ENCODE measurements at places on chromosomes 6 and 20. TPM values are rescaled to one million over a fixed set of nuclear protein-coding genes. Genes with fewer than 3 reads are reported as not detected.
A peak's percentile ranks its signal among the peaks of the same experiment; 100 is the strongest.

PLCB4 gene
- not detected for total RNA-seq

PRL gene
- total RNA-seq: not detected

HCRTR2 gene
- not detected for total RNA-seq

KCNK16 gene
- total RNA-seq: not detected

XKR7 gene
- not detected for total RNA-seq

DNA sequence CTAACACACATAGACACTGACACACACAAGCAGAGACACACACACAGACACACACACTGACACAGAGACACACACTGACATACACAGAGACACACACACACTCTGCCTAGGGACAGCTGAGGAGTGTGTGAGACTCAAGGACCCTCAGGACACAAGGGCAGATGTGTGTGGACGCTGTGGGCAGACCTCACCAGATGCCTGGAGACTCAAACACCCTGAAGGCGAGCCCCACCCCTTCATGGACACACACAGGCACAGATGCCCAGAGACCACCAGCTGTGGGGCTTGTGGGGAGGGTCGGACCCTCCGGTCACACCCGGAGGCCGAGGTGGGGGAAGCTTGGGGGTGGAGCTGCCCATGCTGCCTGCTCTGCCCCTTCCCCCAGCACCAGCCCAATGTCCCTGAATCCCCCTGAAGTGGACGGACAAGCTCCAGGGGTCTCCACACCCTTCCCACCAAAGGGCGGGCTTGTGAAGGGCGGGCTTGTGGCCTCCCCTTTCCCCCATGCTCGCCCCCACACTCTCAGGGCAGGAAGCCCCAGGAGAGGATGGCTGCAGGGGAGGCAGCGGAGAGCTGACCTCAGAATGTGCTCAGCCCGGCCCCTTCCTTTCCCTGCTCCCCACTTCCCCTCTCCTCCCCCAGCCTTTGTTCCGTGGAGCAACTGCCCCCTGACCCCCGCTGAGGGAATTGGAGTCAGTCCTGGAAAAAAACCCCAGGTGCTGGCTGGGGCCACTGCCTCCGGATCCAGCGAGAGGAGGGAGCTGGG, 13.9 kb upstream of the ABHD16B start:
- H3K4me3 ChIP-seq: no peak overlapping the region
- peaks cover 33% of the 10 kb centered on the region for H3K27me3 ChIP-seq
- peaks cover 18% of the 10 kb centered on the region for H3K4me1 ChIP-seq
- no peaks in the 10 kb centered on the region for H3K36me3 ChIP-seq
- no peak for DNase-seq
- H3K27ac ChIP-seq: peak overlapping the region; percentile 20

DNA sequence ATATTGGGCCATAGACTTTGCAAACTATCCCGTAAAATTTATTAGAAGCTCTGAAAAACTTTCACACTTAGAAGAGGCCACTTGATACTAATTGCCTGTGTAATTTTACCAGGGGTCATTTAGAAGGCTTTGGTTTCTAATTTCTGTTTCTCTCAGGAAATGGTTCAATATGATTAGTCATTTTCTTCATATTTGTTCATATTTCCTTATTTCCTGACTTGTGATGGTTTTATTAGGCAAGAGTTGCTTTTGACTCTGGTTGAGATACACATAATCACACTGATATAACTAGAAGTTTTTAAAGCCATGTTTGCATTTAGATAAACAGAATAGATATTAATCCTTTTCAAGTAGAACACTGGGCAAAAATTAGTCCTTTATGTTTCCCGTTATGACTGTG, 11.8 kb upstream of the HBS1L start:
- no peak overlapping the region for H3K4me3 ChIP-seq
- no peaks in the 10 kb centered on the region for H3K4me1 ChIP-seq
- no peak overlapping the region for H3K27ac ChIP-seq
- no peak for DNase-seq

DNA sequence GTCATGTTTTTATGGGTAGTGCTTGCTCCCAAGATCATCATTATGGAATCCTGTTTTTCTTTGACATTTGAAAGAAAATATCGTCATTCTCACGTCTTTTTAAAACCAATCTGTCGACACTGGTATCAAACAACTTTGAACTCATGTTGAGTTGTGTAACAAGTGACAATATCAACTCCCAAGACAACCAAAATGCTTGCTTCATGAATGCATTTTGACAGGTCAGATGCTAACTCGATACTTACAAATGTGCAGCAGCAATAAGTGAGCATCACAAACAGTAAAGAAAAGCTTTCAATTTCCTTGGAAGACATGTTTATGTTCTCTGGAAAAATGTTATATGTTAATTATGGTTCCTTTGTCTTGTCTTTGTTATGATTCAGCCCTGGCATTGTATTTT, 125.9 kb downstream of the EPHA7 start:
- no peaks in the 10 kb centered on the region for H3K4me1 ChIP-seq
- H3K27me3 ChIP-seq: no peaks in the 10 kb centered on the region
- H3K36me3 ChIP-seq: no peaks in the 10 kb centered on the region
- no peak for DNase-seq
- H3K4me3 ChIP-seq: no peak overlapping the region

DNA sequence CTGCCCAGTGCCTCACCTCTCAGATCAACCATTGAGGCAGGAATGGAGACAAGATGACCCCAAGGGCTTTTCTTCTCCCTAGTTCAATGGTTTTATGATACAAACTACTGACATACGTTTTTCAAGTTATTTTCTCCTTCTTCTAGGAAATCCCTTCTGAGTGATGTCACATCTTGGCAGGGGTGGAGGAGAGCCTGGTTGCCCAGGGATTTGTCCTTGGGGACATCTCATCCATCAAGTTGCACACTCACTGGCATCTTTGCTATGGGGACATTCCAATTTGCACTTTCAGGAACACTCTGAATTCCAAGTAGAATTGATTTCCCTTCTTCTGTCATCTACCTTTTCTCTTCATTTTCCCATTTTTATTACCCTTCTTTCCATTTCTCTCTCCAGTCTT, 9.9 kb downstream of the ZFP57 start:
- H3K4me1 ChIP-seq: no peaks in the 10 kb centered on the region
- H3K4me3 ChIP-seq: no peak overlapping the region
- peaks cover 9% of the 10 kb centered on the region for H3K27me3 ChIP-seq

DNA sequence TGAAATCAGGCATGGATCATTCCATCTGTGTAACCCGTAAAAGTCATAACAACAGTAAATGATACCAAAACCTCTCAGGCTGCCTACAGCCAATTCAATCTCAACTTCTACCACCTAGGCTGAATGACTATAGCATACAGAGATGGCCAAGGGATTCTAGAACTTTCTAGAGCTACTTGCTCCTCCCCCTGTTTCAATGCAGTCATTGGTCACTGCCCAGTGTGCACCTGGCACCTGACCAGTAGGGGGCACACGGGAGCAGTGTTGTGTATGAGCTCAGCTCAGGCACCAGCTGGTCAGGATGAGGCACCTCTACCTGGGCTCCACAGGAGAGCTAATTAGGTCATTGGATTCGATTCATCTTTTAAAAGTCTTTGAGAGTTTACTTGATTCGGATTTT, 86.2 kb downstream of the PLEKHG1 start:
- no peaks in the 10 kb centered on the region for H3K4me1 ChIP-seq
- H3K27ac ChIP-seq: no peak overlapping the region
- no peak overlapping the region for H3K4me3 ChIP-seq
